WTC11 (cell line): ENCODE measurements at places on chromosomes 4 and X. TPM values are rescaled to one million over a fixed set of nuclear protein-coding genes. Genes with fewer than 3 reads are reported as not detected.

GRCh38 chr4:164935363-164935762 lies 42.1 kb downstream of the TRIM61 start:
- no peaks in the 10 kb centered on the region for H3K36me3 ChIP-seq
- 0 out of 2 replicates have a peak overlapping the region, but pooled peaks have one; percentile 50 for H3K27ac ChIP-seq
- H3K27me3 ChIP-seq, result no peaks in the 10 kb centered on the region
- H3K4me3 ChIP-seq, result no peak overlapping the region
- peak; percentile 31 for DNase-seq

DNA sequence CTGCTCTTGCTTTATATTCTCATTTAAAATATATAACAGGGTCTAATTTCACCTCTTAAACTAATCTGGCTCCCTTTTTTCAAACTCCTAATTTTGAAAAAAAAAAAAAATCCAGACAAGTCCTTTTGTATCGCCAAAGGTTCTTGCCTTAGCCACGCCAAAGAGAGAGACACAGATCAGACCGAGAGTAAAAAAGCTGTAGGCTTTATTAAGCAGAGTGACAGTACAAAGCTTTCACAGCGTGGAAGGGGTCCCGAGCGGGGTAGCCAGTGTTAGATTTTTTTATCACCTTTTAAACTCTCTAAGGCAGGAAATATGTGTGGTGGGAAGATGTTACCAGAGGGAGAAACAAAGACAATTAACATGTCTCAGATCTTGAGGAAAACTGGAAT lies 54.1 kb downstream of the PAGE2 start:
- DNase-seq, result no peak
- H3K36me3 ChIP-seq, result peaks cover 3% of the 10 kb centered on the region; the same call in 1 of the 2 replicates
- peaks cover 9% of the 10 kb centered on the region for H3K4me1 ChIP-seq
- H3K27ac ChIP-seq, result peak overlapping the region; percentile 77; the same call in 1 of the 2 replicates

BEX2 gene
- 30.6 to 34.1 TPM (median 32.8 TPM) in 3 replicates for total RNA-seq

DNA sequence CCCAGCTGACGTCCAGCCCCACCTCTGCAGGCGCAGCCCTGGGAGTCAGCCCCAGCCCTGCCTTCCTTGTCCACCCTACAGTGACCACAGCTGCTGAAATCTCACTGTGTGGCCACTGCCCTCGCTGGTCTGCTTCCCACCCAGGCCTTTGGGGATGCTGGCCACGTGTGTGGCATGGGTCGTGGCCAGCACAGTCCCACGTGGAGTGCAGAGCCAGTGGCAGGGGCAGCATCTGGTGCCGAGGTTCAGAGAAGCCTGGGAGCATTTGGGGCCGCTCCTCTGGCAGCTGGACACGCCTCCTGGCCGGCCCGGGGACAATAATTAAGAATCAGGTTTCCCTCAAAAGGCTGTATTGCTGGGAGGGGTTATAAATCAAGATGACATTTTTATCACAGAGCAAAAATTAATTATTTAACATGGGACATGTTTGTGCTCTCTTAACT lies 92.1 kb downstream of the HMX1 start:
- DNase-seq, result no peak
- no peaks in the 10 kb centered on the region for H3K4me1 ChIP-seq
- H3K36me3 ChIP-seq, result no peaks in the 10 kb centered on the region
- H3K27ac ChIP-seq, result no peak overlapping the region
- no peaks in the 10 kb centered on the region for H3K27me3 ChIP-seq
- no peak overlapping the region for H3K4me3 ChIP-seq
